Ureter (tissue), 1 donor: ENCODE measurements at places on chromosomes 12 and 14.

- DNase-seq: no peak
Observed at GRCh38 chr14:32047791-32048190, 29.3 kb upstream of the ARHGAP5 start.

DNA sequence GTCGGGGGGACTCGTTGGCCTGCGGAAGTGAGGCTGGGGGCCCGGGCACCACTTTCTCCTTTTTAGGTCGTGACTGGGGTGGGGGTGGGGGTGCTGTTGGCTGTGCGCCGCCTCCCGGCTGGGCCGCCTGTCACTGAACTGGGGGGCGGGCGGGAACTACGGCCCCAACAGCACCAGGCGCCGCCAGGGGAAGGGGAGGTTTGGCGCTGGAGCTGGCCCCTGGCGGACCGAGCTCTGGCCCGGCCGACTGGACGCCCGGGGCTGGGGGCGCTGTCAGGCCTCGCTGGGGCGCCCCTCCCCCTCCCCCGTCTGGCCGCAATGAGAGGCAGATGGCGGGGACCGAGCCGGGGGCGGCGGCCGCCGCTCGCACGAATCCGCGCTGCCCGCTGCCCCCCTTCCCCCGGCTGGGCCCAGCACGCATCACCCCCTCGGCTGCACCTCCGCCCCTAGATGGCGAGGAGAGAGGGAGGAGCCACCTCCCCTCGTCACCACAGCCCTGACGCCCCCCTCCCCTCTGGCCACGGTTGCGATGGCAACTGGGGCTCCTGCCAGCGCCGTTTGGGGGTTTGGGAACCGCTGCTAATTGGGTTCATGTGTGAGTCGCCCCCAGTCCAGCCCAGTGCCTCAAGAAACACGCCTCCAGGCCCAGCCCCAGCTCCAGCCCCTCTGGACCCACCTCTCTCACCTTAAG is 723 bp downstream of the NFATC4 start:
- peak; percentile 74 for DNase-seq

- DNase-seq: no peak
Observed at GRCh38 chr14:31745741-31746140, 184.5 kb downstream of the NUBPL start.

- DNase-seq: no peak
Observed at GRCh38 chr14:104876251-104876699, 11.2 kb downstream of the CEP170B start.

DNA sequence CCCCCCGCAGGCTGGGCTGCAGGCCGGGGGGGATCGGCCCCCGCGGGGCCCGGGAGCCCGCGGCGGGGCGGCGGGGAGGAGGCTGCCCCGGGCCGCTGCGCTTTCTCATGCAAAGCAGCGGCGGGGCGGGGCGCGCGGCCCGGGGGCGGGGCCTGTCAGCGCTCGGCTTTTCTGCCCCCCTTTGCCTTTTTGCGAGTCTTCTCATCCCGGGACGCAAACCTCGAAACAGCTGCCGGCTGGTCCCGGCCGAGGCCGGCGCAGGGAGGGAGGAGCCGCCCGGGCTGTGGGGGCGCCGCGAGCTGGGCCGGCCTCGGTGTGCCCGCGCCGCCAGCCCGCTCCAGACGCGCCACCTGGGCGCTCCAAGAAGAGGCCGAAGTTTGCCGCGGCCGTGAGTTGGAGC is at the start of gene FZD10:
Gene FZD10 (plus strand): TSS at position 198 of the 400 bp plus-strand sequence. CDS start 479 bp downstream, outside the sequence.
- peak; percentile 61 for DNase-seq

DNA sequence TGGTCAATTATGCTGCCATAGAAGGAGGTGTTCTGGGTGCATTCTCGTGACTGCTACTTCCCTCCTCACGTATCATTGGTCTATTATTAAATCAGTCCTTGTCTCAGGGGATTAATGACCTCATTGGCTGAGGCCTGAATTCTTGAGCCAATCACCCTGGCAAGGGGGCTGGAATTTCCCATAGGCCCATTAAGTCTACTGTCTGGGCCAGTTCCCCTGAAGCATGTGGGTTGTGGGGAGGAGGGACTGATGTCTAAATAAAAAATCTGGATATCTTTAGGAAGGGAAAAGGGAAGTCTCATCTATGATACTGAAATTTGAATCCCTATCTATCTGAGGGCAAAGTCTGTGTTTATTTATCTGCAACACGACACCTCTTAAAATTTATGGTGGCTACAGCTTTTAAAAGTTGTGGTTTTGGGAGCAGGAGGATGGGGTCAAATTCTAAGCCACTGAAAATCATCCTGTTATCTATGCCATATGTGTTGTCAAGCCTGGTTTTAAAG is 71.9 kb downstream of the DYRK2 start:
- DNase-seq: peak; percentile 45

DNA sequence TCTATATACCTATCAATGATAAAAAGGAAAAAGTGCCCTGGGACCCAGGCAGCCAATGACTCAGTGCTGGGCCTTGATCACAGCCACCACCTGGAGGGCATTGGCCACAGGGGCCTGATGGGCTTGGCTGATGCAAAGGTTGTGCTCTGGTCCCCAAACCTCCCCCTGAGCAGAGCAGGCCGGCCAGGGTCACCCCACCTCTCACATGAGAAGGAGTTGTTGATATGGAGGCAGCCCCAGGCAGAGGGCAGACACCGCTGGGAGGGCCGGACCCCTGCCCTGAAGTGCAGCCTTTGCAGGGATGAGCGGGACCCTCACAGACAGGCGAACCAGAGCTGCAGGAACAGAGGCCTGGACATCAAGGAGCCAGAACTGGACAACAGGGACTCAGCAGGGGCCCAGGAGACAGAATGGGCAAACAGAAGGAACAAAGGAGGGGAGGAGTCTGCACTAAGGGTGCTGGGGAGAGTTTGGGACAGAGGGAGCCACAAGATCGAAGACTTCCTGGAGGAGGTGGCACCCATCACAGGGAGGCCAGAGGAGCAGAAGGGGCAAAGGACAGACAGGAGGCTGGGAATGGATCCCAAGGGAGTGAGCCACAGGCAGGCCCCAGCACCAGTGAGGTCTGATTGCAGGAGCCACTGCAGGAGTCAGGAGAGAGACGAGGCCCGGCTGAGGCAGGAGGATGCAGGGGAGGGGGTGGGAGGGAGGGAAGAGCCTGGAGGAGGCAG is 105.0 kb downstream of the TNFAIP2 start:
- DNase-seq: no peak

DNA sequence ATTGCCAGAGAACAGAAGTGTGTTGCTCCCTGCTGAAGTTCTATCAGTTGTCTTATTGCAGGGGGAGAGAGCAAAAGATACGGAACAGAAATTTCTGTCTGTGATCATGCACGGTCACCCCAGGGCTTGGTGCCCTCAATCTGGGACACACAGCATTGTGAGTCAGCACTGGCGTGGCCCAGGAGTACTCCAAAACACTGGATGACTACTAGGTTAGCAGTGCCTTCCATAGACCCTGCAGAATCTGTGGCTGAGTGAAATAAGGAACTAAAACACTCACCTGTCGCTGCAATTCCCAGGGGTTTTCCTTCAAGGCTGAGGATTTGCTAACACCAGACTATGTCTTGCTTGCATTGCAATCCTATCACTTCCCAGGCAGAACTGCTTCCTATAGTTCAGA is 165.5 kb downstream of the ANO6 start:
- no peak for DNase-seq

- DNase-seq: no peak
Observed at GRCh38 chr14:100688598-100689461, 37.9 kb upstream of the DLK1 start.

GRCh38 chr14:78153064-78153341 is 17.2 kb upstream of the NRXN3 start:
- no peak for DNase-seq

- DNase-seq: no peak
Observed at GRCh38 chr14:68884031-68885030, 91.5 kb upstream of the ZFP36L1 start.

DNA sequence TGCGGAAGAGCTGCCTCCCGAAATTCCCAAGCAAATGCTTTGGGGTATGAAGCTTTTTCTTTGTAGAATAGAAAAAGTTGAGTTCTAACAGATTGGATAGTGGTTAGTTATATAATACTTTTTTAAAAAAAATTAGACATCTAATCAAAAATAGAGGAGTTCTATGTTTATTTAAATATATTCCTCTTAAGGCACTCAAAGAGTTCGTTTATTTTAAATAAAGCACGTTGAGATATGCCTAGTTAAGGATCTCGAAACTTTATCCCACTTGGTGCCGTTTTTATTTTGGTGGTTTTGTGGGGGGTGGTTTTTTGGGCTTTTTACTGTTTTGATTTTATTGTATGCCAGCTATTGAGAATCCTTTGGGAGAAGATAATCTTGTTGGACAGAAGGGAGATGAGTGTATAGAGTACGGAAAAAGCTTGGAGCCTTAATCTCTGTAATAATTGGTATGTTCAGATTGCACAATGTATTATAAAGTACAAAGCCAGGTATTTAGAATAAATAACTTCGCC is 10.7 kb upstream of the SNAPC1 start:
- no peak for DNase-seq

DNA sequence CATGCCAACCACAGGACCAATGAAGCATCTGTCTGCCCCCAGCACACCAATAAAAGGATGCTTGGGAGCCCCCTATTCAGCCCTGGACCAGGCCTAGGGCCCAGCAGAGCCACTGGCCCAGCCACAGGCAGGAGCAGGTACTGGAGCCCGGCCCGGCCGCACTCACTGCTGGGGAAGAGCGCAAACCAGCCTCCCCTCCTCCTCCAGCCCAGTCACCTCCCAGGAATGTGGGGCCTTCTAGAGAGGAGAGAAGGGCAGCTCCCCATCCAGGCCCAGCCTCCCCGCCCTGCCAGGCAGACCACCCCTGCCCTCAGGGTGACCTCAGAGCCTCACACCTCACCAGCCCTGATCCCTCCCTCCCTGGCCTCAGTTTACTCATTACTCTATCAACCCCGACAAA is 56.2 kb downstream of the CCNK start:
- no peak for DNase-seq

GRCh38 chr14:94126419-94126677 is 3.1 kb downstream of the IFI27L2 start:
- DNase-seq: peak; percentile 23

- DNase-seq: peak; percentile 57
Observed at GRCh38 chr12:47870175-47870781, 34.5 kb downstream of the VDR start.

DNA sequence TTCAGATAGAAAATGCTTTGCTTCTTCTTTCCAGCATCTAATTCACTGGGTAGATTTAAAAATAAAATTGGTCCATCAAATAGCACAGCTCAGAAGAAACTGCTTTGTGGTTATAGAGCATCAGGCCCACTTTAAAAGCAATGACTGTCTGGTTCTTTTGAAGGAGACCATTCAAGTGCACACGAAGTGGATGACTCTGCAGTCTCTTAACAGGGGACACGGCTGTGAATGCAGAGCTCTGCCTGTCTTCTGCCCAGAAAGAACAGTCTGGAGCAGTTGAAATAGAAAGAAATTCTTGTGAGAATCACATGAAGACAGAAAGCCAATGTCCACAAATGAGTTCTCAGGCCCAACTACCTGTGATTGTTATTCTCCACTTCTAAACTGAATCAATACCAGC is 138.7 kb upstream of the PLEKHA5 start:
- no peak for DNase-seq

DNA sequence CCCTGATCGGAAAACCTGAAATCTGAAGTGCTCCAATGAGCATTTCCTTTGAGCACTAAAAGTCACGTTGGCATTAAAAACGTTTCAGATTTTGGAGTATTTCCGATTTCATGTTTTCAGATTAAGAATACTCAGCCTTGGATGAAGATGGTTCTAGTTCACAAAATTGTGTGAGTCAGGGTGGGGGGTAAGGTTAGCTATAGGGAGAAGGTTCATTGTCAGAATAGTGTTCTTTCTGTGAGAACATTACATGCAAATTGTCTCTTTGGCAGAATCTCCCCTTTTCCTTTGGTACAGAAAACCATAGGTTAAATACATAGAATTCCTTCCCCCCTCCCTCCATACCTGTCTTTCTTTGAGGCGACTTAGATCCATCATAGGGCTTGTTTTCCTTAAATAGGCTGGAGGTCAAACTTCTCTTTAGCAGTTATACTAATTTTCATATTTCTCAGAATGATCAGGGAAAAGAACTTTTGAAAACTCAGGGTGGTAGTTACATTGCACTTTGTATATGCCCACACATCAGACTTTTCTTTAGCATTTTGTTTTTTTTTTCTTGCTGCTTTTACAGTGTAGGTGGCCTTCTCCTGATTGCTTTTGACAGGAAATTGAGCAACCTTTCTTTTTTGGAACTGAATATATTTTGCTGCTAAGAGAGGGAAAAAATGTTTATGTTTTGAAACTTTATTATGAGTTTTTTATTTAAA is 503.5 kb downstream of the PCNX1 start:
- DNase-seq: no peak

- DNase-seq: no peak
Observed at GRCh38 chr12:75694534-75695268, 183.3 kb upstream of the KRR1 start.

GRCh38 chr14:37972941-37973887 is 234.5 kb upstream of the SSTR1 start:
- no peak for DNase-seq

DNA sequence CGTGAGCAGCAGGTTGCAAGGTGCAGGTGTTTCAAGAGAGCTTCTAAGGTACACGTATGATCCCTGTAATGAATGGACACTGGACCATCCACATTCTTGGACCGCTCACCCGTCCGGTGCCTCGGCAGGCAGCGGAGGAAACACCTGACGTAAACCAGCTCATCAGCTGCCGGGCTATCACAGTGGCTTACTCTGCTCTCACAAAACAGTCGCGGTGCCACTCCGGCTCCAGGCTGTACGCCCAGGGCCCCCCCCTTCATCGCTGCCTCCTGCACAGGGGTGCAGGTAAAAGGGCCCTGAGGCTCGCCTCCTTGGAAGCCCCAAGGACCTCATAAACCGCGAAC is 436 bp downstream of the VPS33A start:
- no peak for DNase-seq

DNA sequence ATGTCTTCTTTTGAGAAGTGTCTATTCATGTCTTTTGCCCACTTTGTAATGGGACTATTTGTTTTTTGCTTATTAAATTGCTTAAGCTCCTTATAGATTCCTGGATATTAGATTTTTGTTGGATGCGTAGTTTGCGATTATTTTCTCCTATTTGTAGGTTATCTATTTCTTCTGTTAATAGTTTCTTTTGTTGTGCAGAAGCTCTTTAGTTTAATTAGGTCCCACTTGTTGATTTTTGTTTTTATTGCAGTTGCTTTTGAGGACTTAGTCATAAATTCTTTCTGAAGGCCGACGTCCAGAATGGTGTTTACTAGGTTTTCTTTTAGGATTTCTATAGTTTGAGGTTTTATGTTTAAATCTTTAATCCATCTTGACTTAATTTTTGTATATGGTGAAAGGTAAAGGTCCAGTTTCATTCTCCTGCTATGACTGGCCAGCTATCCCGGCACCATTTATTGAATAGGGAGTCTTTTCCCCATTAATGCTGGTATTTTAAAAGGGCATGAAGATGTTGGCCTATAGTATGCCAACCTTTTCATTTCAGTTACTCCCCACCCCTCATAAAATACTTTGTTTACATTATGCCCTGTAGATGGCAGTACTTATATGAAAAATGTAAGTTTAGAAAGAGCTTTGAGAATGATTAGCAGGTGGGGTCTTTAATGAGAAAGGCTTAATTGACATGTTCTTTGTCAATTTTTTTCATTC is 62.9 kb upstream of the PSMA6 start:
- DNase-seq: no peak

- no peak for DNase-seq
Observed at GRCh38 chr12:77213319-77213718, 147.9 kb upstream of the E2F7 start.
